ENCODE measurements at places on chromosomes 11 and 22.

GRCh38 chr11:82546661-82547557, 186.8 kb downstream of the FAM181B start:
- DNase-seq: no peak

- no peak for DNase-seq
Measured at GRCh38 chr22:46162285-46162684, 12.0 kb downstream of the PPARA start.

- DNase-seq: no peak
Measured at GRCh38 chr11:25766332-25767015, 565.5 kb upstream of the ANO3 start.

GRCh38 chr22:39472570-39473556, 16.1 kb downstream of the MGAT3 start:
- DNase-seq: no peak

DNA sequence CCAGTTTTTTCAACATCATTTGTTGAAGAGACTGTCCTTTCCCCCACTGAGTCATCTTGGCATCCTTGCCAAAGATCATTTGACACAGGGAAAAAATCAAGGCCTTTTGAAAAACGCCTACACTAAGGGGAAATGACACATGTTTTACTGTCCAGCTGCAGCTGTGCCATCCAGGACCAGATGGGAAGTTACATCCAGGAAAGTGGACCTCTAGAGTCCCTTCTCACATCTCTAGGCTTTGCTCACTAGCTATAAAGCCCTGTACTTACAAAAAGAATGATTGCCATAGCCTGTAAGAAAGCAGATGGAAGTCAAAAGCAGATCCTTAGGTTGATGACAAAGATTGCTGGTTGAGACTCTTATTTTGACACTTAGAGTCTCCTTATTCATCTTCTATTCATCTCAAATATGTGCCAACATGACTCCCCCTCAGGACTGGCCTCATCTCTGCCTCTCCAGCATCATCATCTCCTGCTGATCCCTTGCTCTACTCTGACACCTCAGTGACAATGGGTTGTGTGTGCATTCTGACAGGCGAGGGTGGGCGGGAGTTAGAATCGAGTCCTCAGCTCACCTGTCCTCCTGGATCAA, 22.8 kb downstream of the OSBP2 start:
- DNase-seq: peak; percentile 48

GRCh38 chr11:92623055-92623454, 346.4 kb upstream of the MTNR1B start:
- no peak for DNase-seq

DNA sequence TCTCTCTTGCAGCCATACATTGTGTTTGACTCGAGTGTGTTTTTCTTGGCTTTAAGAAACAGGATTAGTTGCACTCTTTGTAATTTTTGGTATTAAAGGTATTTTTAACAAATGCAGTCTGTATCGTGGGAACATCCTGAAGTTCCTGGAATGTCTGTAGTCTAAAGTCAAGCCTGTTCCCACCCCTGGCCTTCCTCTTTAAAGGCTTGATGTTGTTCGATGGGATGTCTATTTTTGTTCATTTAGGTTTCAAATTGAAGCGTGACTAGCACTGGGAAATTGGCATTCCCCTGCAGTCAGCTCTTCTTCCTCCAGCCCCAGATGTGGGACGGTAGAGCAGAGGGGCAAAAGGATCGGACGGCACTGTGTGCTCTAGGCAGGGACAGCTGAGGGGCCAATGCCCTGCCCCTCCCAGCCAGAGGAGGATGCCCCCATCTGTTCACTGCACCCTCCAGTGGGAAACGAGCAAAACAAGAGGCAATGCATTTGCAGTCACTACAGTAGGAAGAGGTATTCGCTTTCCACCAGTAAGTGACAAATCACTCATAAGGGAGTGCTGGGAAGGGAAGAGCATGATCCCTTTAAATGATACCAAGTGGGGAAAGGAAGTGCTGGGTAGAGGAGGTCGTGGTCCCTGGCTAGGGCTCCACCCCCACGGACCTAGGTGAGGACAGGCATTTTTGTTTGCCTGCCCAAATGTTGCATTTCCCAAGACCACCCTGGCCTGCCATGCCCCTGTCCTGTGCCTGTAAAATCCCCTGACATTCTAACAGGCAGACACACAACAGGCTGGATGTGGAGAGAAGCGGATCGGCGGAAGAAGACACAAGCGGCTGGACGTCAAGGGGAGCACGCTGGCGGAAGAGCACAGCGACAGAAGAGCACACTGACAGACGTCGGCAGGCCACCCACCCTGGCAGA, 47.4 kb upstream of the SEPTIN5 start:
- DNase-seq: peak; percentile 11

DNA sequence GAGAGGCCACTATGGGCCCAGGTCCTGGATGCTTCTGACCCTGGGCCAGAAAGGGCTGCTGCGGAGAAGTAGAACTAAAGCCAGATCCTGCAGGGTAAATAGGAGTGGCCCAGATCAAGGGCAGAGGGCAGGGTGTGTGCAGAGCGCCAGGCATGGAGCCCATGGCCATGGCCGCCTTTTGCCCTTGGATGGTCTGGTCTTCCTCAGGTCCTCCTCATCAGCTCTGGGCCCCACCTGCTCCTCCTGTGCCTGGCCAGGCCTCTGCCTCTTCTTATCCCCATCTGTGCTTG, 277.6 kb downstream of the BRD1 start:
- DNase-seq: no peak

- no peak for DNase-seq
Measured at GRCh38 chr11:91295591-91295990, 929.0 kb upstream of the FAT3 start.

GRCh38 chr11:16380941-16381568, 24.7 kb upstream of the SOX6 start:
- peak; percentile 62 for DNase-seq

DNA sequence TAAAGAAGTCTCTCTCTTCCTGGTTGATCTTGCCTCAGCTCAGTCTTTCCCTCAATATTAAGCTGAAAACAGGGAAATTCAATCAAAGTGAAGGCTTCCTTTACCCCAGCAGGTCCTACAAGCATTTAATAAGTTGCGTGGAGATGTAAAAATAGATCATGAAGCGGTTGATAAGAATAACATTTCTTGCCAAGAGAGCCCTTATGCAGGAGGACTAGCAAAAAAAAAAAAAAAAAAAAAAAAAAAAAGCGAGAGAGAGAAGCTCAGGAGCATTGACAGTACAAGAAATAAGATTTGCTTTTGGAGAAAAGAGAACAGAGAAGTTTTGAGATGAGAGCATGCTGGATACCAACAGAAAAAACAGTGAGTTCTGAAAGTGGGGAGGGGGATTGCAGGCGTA, 112.2 kb upstream of the CLMP start:
- DNase-seq: no peak

- DNase-seq: no peak
Measured at GRCh38 chr11:19924716-19925115, 212.1 kb downstream of the NAV2 start.

DNA sequence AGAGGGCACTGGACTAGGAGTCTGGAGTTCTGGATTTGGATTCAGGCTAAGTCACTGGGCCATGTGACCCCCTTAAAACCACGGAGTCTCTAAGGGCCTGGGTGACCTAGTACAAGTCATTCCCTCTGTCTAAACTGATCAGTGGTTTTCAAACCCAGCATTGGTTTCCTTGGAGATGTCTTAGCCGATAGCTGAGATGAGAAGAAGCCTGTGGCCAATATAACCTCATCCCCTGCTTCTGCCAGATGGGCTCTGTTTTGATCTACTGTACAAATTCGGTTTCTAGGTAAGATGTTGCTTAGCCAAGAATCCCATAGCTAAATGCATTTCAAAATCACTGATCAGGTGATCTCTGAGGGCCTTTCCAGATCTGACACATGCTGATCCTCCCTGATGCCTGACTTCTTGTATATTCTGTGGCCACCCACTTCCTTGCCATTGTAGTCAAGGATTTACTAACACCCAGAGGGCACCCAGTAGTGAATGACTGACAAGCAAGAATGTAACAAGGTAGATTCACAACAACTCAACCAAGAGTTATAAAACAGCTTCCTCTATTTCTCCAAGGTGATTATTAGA, 53.1 kb downstream of the GALNT18 start:
- DNase-seq: no peak

GRCh38 chr11:6778518-6778917, 4.3 kb upstream of the OR2AG1 start:
- DNase-seq: no peak

DNA sequence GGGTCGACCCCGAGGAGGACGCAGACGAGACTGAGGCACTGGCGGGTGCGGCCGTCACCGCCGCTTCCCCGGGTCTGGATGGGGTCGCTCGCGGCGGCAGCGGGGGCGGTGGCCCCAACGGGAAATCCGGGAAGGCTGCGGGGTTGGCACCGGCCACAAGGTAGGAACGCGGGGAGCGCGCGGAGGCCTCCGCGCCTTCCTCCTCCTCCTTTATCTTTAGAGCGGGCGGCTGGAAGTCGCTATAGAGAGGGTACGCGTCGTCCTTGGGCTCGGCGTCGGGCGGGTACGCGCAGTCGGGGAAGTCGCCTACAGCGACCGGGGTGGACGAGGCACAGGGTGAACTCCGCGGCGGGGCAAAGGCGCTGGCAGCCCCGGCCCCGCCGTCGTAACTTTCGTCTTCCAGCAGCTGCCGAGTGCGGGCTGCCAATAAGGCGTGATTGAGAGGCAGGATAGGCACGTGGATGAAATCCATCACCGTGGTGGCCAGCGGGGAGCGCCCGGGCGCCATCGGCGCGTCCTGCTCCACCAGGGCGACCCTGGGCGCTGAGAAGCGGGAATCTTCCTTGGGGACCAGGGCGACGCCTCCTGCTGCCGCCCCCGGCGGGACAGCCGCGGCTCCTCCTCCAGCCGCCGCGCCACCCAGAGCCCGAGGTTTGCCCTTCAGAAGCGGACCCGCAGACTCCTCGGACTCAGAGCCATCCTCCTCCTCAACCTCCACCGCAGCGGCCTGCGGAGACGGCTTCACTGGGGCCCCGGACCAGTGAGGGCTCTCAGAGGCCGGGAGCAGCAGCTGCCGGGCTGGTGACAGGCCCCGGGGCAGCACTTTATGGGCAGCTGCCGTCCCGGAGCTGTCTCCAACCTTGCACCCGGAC, 1.7 kb downstream of the PGR start:
- DNase-seq: no peak

- DNase-seq: no peak
Measured at GRCh38 chr11:120707098-120707497, 195.6 kb downstream of the GRIK4 start.

GRCh38 chr11:74870485-74870884, 78.4 kb downstream of the XRRA1 start:
- DNase-seq: no peak

DNA sequence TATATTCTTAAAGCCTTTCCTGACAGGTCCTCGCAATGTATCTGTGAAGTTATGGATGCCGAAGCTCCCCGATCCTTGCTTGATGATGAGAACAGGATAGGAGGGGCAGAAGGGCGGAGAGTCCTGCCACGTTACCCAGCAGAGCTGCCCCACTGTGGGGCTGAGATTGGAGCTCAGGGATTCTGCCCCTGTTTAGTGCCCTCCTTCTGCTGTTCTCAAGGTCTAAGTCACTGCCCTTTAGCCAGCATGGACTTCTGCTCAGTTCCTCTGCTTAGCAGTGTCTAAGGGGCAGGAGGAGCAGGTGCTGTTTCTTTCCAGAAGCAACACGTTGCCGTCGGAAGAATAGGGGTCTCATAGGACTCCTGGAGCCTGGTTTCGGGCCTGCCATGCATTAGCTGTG, 164.2 kb upstream of the B3GAT1 start:
- DNase-seq: no peak

- no peak for DNase-seq
Measured at GRCh38 chr11:123920943-123921342, 18.5 kb upstream of the OR4D5 start.

GRCh38 chr22:23269441-23270211, 89.3 kb downstream of the BCR start:
- DNase-seq: no peak

DNA sequence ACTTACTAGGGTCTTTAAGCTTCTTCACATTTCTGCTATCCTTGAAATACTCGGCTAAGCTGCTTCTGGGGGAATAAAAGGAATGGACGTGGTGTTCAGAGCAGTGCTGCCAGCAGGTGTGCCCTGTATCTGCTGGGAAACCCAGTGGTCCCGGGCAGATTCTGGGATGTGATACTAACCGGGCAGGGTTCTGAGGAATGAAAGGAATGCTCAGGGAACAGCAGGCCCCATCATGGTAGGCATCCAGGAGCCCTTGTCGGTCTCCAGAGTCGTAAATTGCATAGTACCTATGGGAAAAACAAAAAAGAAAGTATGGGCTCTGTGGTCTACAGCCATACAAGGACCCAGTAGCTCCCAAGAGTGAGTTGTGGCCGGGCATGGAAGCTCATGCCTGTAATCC, 4.5 kb upstream of the TMEM223 start:
- no peak for DNase-seq

DNA sequence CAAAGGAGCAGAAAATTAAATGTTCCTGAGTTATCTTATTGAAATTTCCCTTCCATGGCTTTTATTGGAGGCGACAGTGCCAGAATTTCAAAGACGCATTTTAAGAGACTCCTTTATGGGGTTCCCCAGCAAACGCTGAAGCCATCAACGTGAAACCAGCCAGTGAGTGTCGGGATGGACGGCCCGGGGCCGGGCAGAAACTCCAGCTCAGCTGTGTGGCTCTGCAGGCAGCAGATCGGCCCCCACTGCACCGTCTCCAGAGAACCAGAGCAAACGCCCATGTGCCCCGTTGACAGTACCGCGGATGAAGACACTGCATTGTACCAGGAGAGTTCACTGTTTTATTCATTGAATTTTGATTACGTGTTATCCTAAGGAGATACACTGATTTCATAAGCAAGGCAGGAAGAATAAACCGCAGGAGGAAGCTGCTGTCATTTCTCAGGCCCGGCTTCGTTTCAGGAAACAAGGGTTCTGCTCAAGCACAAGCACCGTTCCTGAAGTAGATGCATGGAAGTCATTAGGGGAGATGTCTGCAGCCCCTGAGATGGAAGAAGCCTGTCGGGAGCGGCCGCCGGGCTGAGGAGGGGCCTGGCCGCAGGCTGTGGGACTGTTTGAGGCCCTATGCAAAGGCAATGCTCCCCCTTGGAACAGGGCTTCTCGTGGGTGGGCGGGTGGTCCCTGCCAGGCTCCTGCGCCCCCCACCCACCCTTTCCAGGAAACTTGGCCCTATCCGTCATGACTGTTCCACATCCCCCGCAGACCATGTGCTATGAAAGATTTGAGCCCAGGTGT, 639.7 kb downstream of the TBC1D22A start:
- peak; percentile 2 for DNase-seq

- DNase-seq: no peak
Measured at GRCh38 chr11:122265981-122266380, 150.0 kb upstream of the BLID start.

- no peak for DNase-seq
Measured at GRCh38 chr22:32144496-32145274, 14.4 kb downstream of the C22orf42 start.

GRCh38 chr11:119489087-119489486, 66.1 kb upstream of the THY1 start:
- no peak for DNase-seq

DNA sequence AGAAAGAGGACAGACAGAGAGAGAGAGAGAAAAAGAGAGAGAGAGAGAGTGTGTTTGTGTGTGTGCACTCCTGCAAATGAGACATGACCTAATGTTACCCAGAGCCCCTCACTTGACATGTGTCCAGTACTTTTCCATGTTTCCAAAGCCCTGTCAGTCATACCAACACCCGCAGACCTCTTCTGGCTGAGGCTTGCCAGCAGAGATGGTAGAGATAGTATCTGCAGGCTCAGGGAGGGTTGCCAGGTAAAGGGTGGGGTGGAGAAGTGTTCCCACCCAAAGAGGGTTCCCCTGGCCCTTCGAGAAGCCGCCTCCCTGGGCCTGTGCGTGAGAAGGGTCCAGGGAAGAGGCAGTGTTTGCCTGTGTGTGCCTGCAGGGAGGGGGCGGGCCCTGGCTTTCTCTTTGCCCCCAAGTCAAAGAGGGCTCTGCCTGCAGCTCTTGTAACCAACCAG, 40.7 kb downstream of the POU2F3 start:
- DNase-seq: no peak

All from fibroblast of skin of left quadriceps (primary cell).